ENCODE measurements at places on chromosomes 5 and 9. TPM values are rescaled to one million over a fixed set of nuclear protein-coding genes. Genes with fewer than 3 reads are reported as not detected.

SLC36A2 gene
- total RNA-seq: not detected

IFNA1 gene
- total RNA-seq: not detected

ABCA1 gene
- 75.2 TPM for total RNA-seq

GAPT gene
- not detected for total RNA-seq

SPINK13 gene
- total RNA-seq: not detected

DAB2IP gene
- 16.5 TPM for total RNA-seq

NUP214 gene
- total RNA-seq: 12.2 TPM

SWI5 gene
- total RNA-seq: 35.7 TPM

SLC27A6 gene
- 0.26 TPM for total RNA-seq

SPINK14 gene
- total RNA-seq: not detected

ERAP2 gene
- 180 TPM for total RNA-seq

LCNL1 gene
- 3.3 TPM for total RNA-seq

GAPVD1 gene
- 72.3 TPM for total RNA-seq

BASP1 gene
- total RNA-seq: 186 TPM

ENTREP1 gene
- under 0.01 TPM for total RNA-seq

SSBP2 gene
- total RNA-seq: 30.8 TPM

ZNF484 gene
- 15.4 TPM for total RNA-seq

DNLZ gene
- total RNA-seq: 14.6 TPM

ORM2 gene
- not detected for total RNA-seq

ANKRD34B gene
- total RNA-seq: not detected

SCGB3A1 gene
- not detected for total RNA-seq

BNC2 gene
- total RNA-seq: 34.7 TPM

MEGF10 gene
- total RNA-seq: under 0.01 TPM

PRPF4 gene
- total RNA-seq: 25.1 TPM

COL23A1 gene
- total RNA-seq: not detected

SECISBP2 gene
- 33.0 TPM for total RNA-seq

Measured in fibroblast of lung (primary cell).